ENCODE measurements at places on chromosomes 11 and 22.

- no peak for DNase-seq
Observed at GRCh38 chr11:82732734-82733443, 775 bp downstream of the FAM181B start.

GRCh38 chr22:43289976-43290721 lies 53.0 kb downstream of the SCUBE1 start:
- DNase-seq: no peak

- no peak for DNase-seq
Observed at GRCh38 chr11:18046116-18046777, at the start of gene TPH1. TSS of gene TPH1 (minus strand) at chr11:18046269. CDS start at chr11:18040762, 5,507 bp downstream.

DNA sequence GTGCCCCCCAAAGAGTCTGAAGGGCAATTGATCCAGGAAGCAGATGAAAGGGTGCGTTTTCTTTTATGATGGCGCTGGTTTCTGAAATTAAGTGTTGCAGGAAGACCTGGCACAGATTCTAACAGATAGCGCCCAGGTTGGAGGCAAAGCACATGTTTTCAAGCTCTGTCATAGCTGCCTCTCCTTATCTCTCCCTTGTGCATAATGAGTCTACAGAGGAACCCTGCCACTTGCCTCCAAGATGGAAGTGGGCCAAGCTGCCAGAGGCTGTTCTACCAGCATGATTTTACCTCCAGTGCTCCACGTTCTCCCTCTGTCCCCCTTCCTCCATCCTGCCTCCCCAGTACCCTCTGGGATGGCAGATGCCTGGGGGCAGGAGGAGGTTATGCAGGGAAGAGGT lies 30.0 kb upstream of the TLCD5 start:
- DNase-seq: no peak

GRCh38 chr11:26227301-26227746 lies 104.6 kb upstream of the ANO3 start:
- DNase-seq: no peak

DNA sequence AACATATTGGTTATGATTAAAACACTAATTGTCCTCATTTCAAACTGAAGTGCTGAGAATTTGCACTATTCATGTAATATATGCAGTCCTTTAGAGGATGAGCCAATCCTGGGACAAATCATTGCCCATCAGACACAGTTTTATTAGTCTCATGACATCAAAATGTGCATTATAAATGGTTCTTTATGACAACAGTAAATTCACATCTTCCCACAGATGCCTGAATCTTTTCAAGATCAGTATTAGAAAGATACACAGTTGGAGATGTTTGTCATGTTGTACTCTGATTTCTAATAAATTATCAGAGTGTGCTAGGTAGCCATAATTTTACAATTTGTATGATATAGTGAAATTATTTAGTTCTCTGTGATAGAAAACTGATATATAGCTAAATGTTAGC lies 813.5 kb downstream of the FAM181B start:
- no peak for DNase-seq

DNA sequence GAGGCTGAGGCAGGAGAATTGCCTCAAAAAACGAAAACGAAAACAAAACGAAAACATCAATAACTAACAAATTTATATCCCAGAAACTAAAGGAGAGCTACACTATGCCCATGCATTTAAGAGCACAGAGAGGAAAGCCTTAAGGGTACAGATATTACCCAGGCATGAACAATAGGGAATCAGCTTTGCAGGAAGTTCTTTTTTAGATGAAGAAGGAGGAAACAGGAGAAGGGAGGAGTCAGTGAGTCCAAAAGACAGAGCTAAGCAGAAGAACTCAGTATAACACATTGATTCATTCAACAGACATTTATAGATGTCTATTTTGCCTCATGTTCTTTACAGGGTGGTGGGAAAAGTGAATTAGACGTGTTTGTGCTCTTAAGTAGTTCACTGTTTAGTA lies 8.3 kb downstream of the MRPL17 start:
- no peak for DNase-seq

- no peak for DNase-seq
Observed at GRCh38 chr22:47201186-47201995, 438.9 kb downstream of the TBC1D22A start.

DNA sequence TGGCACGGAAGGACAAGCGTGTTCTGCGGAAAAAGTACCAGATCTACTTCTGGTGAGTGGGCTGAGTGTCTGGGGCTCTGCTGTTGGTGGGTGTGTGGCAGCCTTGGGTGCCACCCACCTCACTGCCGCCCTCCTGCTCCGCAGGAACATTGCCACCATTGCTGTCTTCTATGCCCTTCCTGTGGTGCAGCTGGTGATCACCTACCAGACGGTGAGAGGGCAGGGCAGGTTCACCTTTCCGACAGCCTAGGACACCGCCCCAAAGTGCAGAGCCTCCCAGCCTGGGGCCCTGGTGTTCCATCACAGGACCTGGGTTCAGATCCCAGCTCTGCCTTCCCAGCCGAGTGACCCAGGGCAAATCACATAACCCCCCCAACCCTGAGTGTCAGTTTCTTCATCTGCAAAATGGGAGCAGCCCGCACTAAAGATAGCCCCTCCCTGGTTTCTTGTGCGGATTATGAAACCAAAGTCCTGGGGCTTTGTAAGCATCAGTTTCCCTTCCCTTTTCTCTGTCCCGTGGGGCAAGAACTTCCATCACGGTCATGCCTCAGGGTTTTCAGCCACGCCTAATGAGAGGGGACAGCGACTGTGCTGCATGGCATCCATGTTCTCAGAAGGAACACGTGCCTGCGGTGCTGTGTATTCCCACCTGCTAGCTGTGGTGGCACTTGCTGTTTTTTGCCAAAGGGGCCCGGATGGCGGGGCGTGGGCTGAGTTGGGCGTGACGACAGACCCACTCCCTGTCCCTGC lies 9.8 kb upstream of the TAGLN start:
- DNase-seq: no peak

- DNase-seq: no peak
Observed at GRCh38 chr22:35911877-35912276, 116.7 kb downstream of the RBFOX2 start.

- no peak for DNase-seq
Observed at GRCh38 chr11:86464509-86465221, 90.0 kb downstream of the CCDC81 start.

DNA sequence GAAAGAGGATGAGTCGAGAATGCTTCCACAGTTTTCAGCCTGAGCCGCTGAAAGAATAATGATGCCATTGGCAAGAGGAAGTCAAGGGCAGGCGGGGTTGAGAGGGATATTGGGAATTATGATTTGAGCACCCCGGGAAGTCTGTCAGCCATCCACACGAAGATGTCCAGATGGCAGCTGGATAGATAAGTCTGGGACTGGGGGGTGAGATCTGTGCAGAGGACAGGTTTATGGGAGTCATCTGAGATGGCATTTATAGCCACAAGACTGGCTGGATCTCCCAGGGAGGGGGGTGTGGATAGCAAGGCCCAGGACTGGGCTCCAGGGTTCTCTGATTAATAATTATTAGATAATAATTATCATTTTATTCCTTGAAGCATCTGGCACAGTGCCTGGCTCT lies 5.1 kb upstream of the STIP1 start:
- no peak for DNase-seq

DNA sequence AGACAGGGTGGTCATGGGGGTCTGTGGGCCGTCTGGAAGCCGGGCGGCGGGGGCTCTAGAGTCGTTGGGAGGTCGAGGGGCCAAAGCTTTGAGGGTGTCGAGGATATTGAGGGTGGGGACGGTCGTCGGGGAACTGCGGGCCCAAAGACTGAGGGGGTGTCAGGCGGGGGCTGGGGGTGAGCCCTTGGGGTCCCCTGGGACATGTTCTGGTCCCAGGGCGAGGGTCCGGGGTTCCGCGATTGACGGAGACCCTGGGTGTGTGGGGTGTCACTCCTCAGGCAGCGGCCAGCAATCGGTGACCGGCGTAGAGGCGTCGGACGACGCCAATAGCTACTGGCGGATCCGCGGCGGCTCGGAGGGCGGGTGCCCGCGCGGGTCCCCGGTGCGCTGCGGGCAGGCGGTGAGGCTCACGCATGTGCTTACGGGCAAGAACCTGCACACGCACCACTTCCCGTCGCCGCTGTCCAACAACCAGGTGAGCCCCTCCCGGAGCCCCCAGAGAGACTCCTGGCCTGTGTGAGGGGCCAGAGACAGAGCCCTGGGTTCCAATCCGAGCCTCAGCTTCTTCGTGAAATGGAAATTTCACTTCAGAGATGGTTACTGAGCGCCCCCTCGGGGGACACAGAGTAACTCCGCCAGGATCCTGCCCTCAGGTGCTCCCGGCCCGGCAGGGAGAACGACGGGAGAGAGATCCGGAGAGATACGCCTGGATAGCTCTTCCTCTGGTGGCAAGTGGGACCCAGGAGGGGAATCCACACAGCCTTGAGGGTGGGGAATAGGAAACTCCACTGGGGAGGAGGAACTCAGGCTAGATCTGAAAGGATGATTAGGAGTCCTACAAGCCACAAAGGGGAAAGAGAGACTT lies 714 bp downstream of the SDF2L1 start:
- no peak for DNase-seq

DNA sequence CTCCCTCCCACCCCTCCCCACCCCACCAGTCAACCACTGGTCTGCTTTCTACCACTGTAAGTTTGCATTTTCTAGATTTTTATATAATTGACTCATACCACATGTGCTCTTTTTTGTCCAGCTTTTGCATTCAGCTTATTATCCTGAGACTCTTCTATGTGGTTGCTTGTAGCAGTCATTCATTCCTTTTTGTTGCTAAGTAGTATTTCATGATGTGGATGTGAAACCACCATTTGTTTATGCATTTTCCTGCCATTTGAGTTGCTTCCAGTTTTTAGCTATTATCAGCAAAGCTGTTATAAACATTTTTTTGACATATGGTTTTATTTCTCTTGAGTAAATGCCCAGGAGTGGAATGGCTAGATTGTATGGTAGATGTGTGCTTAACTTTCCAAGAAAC lies 77.0 kb upstream of the FGF3 start:
- DNase-seq: no peak

DNA sequence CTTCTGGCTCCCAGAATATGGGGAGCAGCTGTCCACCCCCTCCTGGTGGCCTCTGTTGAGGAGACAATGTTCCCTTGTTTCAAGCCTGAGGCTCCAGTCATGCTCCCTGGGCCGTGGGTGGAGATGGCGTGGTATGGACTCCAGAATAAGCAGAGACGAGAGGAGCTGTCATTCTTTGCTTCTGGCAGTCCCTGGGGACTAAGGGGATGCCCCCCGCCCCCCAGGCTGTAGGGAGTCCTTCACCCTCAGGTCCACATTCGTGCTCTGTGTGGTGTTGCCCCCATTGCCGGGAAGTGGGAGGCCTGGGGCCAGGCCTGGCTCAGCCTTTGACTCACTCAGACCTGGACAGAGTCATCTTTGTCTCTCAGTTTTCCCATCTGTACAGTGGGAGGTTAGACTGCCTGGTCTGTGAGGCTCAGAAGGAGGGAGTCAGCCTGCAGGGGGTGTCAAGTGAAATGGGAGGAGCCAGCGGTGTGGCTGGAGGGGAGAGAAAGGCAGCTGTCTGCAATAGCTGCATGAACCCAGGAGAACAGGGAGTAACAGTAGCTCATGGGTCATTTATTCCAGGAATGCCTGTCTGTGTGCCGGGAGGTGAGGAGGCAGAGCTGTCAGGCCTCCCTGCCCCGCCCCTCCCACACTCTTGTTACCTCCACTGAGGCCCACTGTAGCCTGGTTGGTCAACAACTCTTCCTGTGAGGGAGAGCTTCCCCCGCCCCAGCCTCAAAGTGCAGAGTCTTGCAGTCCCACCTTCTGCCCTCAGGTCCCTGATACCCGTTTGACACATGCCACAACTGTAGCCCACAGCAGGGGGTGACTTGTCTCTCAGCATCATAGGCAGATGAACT lies 6.3 kb downstream of the ARHGEF17 start:
- DNase-seq: no peak

GRCh38 chr22:36977947-36978660 lies 41.1 kb downstream of the TST start:
- DNase-seq: peak; percentile 86

GRCh38 chr11:134634897-134635831 lies 223.1 kb upstream of the B3GAT1 start:
- DNase-seq: no peak

GRCh38 chr11:102495161-102496042 lies 35.1 kb downstream of the MMP7 start:
- peak; percentile 33 for DNase-seq

GRCh38 chr11:59145534-59145933 lies 2.9 kb downstream of the FAM111A start:
- no peak for DNase-seq

GRCh38 chr22:36052505-36052941 lies 23.9 kb upstream of the RBFOX2 start:
- no peak for DNase-seq

- DNase-seq: no peak
Observed at GRCh38 chr11:7691759-7692350, 14.4 kb downstream of the OVCH2 start.

DNA sequence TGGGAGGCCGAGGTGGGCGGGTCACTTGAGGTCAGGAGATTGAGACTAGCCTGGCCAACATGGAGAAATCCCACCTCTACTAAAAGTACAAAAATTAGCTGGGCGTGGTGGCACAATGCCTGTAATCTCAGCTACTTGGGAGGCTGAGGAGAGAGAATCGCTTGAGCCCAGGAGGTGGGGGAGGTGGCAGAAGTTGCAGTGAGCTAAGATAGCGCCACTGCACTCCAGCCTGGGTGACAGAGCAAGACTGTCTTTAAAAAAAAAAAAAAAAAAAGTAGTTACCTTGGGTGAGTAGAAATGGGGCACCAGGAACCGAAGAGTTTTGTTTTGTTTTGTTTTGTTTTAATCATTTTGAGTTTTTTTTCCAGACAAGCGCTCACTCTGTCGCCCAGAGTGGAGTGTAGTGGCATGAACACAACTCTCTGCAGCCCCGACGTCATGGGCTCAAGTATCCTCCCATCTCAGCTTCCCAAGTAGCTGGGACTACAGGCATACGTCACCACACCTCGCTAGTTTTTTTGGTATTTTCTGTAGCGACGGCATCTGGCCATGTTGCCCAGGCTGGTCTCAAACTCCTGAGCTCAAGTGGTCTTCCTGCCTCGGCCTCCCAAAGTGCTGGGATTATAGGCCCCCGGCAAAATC lies 15.8 kb downstream of the THAP12 start:
- DNase-seq: no peak

GRCh38 chr11:12991426-12991825 lies 17.7 kb upstream of the RASSF10 start:
- DNase-seq: no peak
